Cardiac muscle cell (in vitro differentiated cells and primary cell): ENCODE measurements at places on chromosomes 7 and 10. TPM values are rescaled to one million over a fixed set of nuclear protein-coding genes. Genes with fewer than 3 reads are reported as not detected.

ITPRID1 gene
- not detected in 2 replicates for polyA plus RNA-seq

AQP1 gene
- polyA plus RNA-seq = 33.3 and 51.1 TPM in 2 replicates

SPAG6 gene
- 0.66 TPM in 1 of 2 replicates, not detected in the other for polyA plus RNA-seq

ZNF655 gene
- 45.9 and 48.3 TPM in 2 replicates for polyA plus RNA-seq

SAP25 gene
- 2.7 and 3.9 TPM in 2 replicates for polyA plus RNA-seq

SKIDA1 gene
- polyA plus RNA-seq = 4.3 and 7.9 TPM in 2 replicates

CDHR3 gene
- 8.4 and 9.3 TPM in 2 replicates for polyA plus RNA-seq

OR9A2 gene
- not detected in 2 replicates for polyA plus RNA-seq

JAZF1 gene
- 11.3 and 12.3 TPM in 2 replicates for polyA plus RNA-seq

CRTAC1 gene
- 0.96 and 8.0 TPM in 2 replicates for polyA plus RNA-seq

TRIM74 gene
- polyA plus RNA-seq = 3.1 and 5.1 TPM in 2 replicates

WIPF3 gene
- 1.4 and 2.3 TPM in 2 replicates for polyA plus RNA-seq

FAM107B gene
- polyA plus RNA-seq = 9.6 and 12.8 TPM in 2 replicates

METTL27 gene
- 4.6 and 11.2 TPM in 2 replicates for polyA plus RNA-seq

PFKFB3 gene
- 37.1 and 47.6 TPM in 2 replicates for polyA plus RNA-seq

COBL gene
- polyA plus RNA-seq = 0.07 TPM in 2 replicates

HECW1 gene
- polyA plus RNA-seq = 0.13 and 0.72 TPM in 2 replicates

CLCN1 gene
- polyA plus RNA-seq = 0.09 TPM in 1 of 2 replicates, not detected in the other

HKDC1 gene
- not detected in 2 replicates for polyA plus RNA-seq

MALRD1 gene
- polyA plus RNA-seq = 0.49 and 0.99 TPM in 2 replicates

FAM25G gene
- polyA plus RNA-seq = not detected in 2 replicates

TMEM270 gene
- not detected in 2 replicates for polyA plus RNA-seq

FANK1 gene
- polyA plus RNA-seq = 11.4 and 11.5 TPM in 2 replicates

CYP2E1 gene
- 1.1 and 2.0 TPM in 2 replicates for polyA plus RNA-seq

RAB11FIP2 gene
- polyA plus RNA-seq = 9.8 and 12.8 TPM in 2 replicates

GNB2 gene
- 241 and 286 TPM in 2 replicates for polyA plus RNA-seq

CH25H gene
- not detected in 2 replicates for polyA plus RNA-seq

TRIM56 gene
- polyA plus RNA-seq = 11.6 and 18.5 TPM in 2 replicates

RAB19 gene
- polyA plus RNA-seq = 0.37 and 0.39 TPM in 2 replicates

ATOH7 gene
- 0.29 and 0.50 TPM in 2 replicates for polyA plus RNA-seq

GNG11 gene
- 20.8 and 21.3 TPM in 2 replicates for polyA plus RNA-seq

OPALIN gene
- not detected in 2 replicates for polyA plus RNA-seq

TFPI2 gene
- 12.6 and 20.1 TPM in 2 replicates for polyA plus RNA-seq

LIPM gene
- not detected in 2 replicates for polyA plus RNA-seq

GRIFIN gene
- polyA plus RNA-seq = not detected in 2 replicates

UBE2H gene
- polyA plus RNA-seq = 140 and 178 TPM in 2 replicates

NKX2-3 gene
- polyA plus RNA-seq = 0.39 TPM in 1 of 2 replicates, not detected in the other

MYH16 gene
- 0.09 and 0.15 TPM in 2 replicates for polyA plus RNA-seq

C10orf53 gene
- not detected in 2 replicates for polyA plus RNA-seq

UPF2 gene
- polyA plus RNA-seq = 13.2 and 15.3 TPM in 2 replicates

TEX47 gene
- polyA plus RNA-seq = not detected in 2 replicates

CCDC172 gene
- polyA plus RNA-seq = not detected in 2 replicates

BMS1 gene
- 14.8 and 17.2 TPM in 2 replicates for polyA plus RNA-seq

NEUROD6 gene
- polyA plus RNA-seq = not detected in 2 replicates
